ENCODE measurements at places on chromosomes 2 and 18.

DNA sequence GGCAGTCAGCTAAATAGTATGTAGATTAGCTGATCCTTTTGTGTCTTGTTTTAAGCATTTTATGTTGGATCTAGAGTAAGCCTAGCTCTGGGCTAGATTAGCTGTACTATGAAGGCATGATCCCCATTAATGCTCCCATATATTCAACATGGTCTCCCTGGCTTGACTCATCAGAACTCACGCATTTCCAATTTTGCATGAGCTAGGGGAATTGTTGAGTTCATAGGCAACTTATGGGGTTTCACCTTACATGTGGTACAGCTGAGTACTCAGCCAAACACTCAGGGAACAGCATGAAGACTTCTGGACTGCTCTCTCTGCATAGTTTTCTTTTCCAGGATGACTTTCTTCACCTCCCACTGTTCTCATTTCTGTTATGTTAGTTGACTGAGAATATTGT is 248.2 kb downstream of the TMX3 start:
- no peak for DNase-seq

- DNase-seq, result no peak
These were observed 77.4 kb downstream of the HDAC4 start for GRCh38 chr2:239323447-239323846.

DNA sequence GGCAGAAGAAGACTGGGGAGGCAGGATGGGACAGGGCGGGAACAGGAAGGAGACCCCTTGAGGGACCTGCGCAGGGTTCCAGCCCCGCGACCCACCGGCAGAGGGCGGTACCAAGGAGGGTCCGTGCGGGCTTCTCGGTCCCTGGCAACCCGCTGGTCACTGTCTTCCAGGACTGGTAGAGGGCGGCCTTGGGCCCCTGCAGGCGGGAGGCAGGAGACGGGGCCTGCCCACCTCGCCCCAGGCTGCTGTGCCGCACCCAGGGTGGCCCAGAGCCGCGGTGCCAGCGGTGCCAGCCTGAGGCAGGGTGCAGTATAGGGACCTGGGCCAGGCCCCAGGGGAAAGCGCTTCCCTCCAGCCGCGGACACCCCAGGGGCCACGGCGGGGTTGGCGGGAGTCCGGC is 34.5 kb downstream of the NEURL3 start:
- peak; percentile 51 for DNase-seq

GRCh38 chr18:54440292-54440691 is 82.6 kb downstream of the C18orf54 start:
- no peak for DNase-seq

GRCh38 chr18:23673725-23674124 is 11.0 kb upstream of the ANKRD29 start:
- DNase-seq, result no peak

- DNase-seq, result peak; percentile 48
These were observed 69.6 kb downstream of the R3HDM1 start for GRCh38 chr2:135600915-135601314.

DNA sequence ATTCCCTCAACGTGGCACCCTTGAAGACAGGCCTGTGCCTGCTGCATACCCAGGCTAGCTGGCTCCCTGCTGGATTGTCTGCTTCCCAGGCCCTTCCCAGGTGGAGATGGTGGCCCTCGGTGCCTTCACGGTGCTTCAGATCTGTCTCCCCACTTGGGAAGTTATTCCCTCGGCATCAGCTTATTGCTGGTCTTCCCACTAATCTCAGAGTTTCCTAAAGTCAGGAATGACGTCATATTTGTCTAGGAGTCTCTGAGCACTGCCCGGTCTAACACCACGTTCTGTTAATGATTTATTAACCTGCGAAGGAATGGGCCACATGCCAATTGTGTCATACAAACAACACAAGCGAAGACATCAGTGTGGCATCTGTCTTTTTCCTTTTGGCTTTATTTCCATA is 269.8 kb upstream of the ID2 start:
- DNase-seq, result no peak

- peak; percentile 86 for DNase-seq
These were observed 24.2 kb downstream of the CNRIP1 start for GRCh38 chr2:68295516-68295915.

DNA sequence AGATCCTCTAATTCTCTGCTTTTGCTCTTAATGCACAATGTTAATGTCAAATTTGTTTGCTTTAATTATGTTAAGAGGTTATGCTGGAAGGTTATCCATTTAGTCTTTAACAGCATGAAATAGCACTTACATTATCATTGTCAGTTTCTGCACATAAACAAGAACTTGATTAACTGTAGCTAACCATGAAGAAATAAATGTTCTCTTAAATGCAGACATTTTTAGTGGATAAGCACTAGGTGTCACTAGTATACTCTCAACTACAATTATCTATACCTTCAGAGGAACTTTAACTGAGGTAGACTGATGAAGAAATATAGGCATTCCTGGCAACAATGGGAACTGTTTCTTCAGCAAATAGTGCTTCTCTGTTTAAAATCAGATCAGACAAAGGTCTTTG is 178.8 kb upstream of the CHST9 start:
- DNase-seq, result no peak

DNA sequence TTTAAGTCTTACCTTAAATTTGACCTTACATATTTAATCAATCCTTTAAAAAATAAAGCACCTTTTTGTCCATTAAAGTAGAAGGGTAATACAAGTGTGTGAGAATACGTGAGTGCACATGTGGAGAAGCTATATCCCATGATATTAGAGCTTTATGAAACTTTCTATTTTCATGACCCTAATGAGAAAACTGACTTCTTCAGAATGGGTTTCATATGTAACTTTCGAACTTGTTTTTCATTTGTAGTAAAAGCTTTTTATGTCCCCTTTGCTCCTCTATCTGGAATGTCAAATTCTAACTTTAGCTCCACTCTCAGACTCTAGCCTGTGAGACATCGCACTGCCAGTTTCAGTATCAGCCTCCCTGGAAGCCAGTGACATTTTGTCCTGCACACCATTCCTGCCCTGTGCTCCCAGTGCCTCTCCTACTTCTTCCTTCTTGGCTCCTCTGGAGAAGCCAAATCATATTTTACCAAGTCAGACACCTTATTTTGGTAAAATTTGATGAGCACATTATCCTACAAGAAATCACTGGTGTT is 42.0 kb downstream of the MAPRE2 start:
- DNase-seq, result no peak
